Uterus (tissue), 4 donors: ENCODE measurements at places on chromosomes 5 and 9.

- DNase-seq = no peak
These were observed 154.4 kb downstream of the DEPDC1B start for GRCh38 chr5:60545551-60545950.

DNA sequence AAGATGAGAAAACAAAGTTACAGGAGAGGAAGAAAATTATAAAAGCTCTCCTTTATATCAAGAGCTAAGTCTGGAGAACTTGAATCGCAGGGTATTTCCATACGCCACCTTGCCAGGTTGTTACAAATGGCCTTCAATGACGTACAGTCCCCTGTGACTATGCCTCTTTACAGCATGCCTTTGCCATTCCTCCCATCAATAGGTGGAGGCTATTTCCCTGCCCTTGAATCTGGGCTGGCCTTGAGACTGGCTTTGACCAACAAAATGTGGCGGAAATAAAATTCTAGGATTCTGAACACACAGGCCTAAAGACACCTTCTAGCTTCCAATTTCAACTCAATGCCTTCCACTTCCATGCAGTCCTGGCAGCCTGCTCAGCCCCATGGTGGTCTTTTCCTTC lies 45.7 kb downstream of the TSSK1B start:
- DNase-seq = no peak

GRCh38 chr5:2131196-2131595 lies 248.5 kb upstream of the IRX4 start:
- no peak for DNase-seq

DNA sequence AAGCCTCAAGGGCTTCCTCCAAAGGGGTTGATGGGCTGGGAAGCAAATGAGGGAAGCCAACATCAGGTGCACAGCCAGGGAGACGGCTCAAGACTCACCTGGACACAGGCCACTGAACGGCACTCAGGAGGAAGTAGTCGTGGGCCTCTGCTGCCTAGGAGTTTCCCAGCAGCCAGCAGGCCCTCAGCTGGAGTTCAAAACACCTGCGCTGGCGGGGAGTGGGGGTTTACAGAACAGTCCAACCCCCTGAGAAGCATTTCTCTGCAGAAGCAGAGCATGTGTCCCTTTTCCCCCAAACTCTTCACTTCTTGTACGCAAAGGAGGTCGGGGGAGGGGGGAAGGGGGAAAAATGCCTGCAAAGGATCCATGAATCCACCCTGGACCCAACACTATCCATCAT lies 2.3 kb downstream of the WHRN start:
- DNase-seq = no peak

DNA sequence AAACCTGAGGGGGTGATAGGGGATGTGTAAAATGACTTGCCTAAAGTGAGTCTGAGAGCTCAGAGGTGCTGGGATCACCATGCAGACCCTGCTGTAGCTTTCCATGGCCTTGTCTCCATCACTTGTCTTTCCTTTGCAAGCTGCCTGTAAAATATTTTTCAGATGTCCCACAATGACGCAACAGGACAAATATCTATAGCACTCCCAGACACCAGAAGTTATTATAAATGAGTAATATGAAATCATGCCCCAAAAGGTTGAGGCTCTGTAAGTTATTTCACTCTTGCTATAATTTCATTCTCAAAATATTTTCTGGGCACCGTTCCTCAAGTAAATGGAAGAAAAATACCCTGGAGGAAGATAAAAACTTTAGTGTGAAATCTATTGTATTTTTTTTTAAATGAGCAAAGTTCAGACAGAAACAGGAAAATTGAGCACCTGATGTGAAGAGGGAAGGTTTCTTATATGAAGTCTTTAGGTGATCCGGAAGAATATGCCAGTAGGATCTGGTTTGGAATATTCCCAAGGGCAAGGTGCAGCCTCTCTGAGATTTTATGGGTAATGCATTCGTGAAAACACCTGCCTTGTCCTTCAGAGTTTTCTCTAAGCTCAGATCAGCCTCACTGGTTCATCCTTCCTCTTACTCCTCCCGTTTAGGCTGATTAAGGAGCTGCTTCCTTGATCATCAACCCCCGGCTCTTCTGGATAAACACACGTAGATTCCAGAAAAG lies 138.3 kb upstream of the DMAC1 start:
- DNase-seq = no peak

- DNase-seq = no peak
These were observed 132.0 kb downstream of the IZUMO3 start for GRCh38 chr9:24413651-24414050.

- peak; percentile 32 for DNase-seq
These were observed 1.2 kb downstream of the ARRDC1 start for GRCh38 chr9:137606734-137607138.

- no peak for DNase-seq
These were observed 15.2 kb downstream of the CYSTM1 start for GRCh38 chr5:140189977-140190871.

- no peak for DNase-seq
These were observed 157.2 kb upstream of the CDH18 start for GRCh38 chr5:20145240-20145639.
